Stimulated activated naive CD8-positive, alpha-beta T cell treated with anti-CD3 and anti-CD28 coated beads, Interleukin-15, amount 100 ng/mL, for 72 hours (primary cell): ENCODE measurements at places on chromosomes 13 and 19.

DNA sequence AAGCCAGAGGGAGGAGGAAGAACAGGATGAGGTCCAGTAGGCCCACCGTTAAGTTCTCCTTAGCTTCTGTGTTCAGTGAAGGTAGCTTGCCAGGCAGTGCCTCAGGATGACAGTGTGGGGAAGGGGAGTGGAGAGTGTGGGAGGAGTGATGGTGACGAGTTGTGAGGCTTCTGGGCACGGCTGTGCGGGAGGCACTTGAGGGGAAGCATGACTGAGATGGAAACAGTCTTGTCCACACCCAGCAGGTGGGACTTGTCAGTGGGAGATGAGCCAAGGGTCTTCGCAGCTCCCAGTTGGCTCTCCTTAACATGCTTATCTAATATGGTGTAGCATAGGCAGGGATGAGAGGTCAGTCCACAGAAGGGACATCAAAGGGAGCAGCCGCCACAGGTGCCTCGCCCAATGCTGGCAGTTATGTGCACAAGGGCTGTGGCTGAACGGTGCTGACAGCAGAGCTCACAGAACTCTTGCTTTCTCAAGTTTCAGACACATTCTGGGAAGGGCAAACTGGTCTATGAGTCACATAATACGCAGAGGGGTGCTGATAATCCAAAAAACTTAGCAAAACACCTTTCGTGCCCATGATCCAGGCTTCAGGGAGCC, 47.5 kb downstream of the OXGR1 start:
- no peak for DNase-seq

- DNase-seq: no peak
These were observed 69.4 kb upstream of the GJB6 start for GRCh38 chr13:20301403-20302071.

DNA sequence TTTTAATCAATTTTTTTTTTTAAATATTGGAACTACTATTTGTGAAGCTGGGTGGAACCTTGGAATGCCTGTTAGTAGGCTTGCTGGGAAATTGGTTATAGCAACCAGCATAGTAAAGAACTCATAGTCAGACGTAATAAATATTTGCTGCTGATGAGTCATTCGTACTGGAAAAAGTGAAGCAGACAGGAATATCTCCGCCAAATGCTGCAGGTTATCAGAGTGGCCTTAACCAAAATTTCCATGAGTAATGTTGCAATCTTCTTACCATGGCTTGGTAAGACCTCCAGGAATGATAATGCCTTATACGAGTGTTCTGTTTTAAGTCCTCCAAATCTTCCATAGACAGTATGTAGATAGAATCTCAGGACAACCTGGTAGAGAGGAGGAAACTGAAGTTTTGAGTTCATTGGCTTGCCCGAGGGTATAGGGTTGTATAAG, 34.2 kb downstream of the MBNL2 start:
- DNase-seq: no peak

- DNase-seq: no peak
These were observed 53.0 kb downstream of the DPY19L3 start for GRCh38 chr19:32458500-32459123.

GRCh38 chr13:98892821-98893220, 85.0 kb downstream of the DOCK9 start:
- no peak for DNase-seq
